ENCODE measurements at places on chromosomes 2 and 18. TPM values are rescaled to one million over a fixed set of nuclear protein-coding genes. Genes with fewer than 3 reads are reported as not detected.
A peak's percentile ranks its signal among the peaks of the same experiment; 100 is the strongest.

DNA sequence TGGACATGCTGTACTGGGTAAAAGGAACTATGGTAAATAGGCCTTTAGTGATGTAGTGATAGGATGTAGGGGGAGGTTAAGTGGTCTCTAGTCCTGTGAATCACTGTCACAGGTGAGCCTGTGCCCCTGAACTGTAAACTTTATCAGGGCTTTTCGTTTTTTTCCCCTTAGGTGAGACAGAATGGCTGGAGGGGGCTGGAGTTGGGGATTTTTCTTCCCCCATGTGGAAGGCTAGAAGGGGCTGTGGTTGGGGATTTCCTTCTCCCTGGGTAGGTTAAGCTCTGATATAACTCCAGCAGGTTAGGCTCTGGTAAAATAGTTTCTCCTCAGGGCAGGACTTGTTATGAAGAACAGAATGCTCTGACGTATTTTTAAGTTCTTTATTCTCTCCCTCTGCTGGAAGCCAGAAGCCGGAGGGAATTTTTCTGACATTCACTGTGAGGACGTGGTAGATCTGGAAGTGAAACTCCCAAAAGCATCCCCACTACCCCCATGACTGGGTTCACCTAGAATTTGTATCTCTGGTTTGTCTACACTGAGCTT, 28.5 kb downstream of the PIKFYVE start:
- no peak for DNase-seq

- DNase-seq, result no peak
Observed at GRCh38 chr2:158603205-158603604, 146.5 kb downstream of the PKP4 start.

DNA sequence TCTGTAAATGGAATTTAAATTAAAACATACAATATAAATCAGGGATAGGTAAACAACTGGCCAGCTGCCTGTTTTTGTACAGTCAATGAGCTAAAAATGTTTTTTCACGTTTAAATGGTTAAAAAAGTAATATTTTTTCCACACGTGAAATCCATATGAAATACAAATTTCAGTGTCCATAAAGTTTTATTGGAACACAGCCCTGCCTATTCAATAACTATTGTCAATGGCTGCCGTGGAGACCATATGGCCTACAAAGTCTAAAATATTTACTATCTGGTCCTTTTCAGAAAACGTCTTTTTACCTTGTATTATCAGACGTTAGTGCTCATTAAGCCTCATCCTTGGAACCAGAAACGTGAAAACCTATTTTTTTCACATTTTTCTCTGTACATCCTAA, 1.3 kb downstream of the TMEM17 start:
- DNase-seq, result no peak

- no peak for DNase-seq
Observed at GRCh38 chr2:98161186-98161585, 74.2 kb downstream of the VWA3B start.

- DNase-seq, result peak; percentile 32
Observed at GRCh38 chr18:7567474-7568425, 634 bp downstream of the PTPRM start.

- DNase-seq, result peak; percentile 33
Observed at GRCh38 chr18:36829362-36830157, 633 bp downstream of the KIAA1328 start.

DNA sequence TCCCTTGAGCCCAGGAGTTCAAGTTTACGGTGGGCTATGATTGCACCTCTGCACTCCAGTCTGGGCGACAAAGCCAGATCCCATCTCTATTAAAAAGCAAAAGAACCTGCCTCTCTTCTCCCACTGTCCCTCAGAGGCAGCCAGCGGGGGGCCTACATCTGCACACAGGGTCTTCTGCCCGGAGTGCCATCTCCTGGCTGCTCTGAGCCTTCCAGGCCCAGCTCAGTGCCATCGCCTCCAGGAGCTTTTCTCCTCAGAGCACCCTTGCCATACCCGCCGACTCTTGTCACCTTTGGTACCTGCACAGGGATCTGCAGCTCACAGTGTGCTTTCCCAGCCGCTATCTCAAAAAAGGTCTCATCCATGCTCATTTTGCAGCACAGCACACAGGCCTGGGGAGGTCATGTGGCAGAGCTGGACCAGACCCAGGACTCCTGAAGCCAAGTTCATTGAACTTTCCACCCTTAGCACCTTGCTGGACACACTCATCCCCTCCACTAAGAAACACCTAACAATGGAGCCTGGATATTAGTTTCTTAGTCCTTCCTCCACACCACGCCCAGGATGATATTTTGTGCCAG, 186.3 kb downstream of the HAUS1 start:
- DNase-seq, result no peak

- no peak for DNase-seq
Observed at GRCh38 chr2:176128172-176128981, 1.1 kb upstream of the HOXD8 start.

The RAD51AP2 gene
- 0.13 TPM for total RNA-seq

GRCh38 chr2:30645081-30645744, 162.0 kb downstream of the CAPN13 start:
- DNase-seq, result peak; percentile 29

DNA sequence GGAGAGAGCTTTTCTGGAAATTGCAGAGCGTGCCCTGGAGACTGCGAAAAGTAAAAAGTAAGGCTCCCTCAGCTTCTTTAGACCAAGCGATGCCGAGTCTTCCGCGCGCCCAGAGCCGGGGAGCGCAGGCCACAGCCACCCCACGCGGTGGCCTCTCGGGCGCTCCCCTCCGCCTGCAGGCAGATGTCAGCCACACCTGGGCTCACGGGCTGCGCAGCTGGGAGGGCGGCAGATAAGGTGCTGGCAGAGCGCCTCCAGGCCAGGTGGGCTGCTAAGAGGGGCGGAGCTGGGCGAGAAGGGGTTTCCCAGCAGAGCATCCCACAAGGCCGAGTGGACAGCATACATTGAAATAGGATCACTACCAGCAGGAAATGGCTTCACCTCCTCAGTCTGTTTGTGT, 81.7 kb downstream of the ARHGEF4 start:
- no peak for DNase-seq

The LHCGR gene
- total RNA-seq, result not detected

DNA sequence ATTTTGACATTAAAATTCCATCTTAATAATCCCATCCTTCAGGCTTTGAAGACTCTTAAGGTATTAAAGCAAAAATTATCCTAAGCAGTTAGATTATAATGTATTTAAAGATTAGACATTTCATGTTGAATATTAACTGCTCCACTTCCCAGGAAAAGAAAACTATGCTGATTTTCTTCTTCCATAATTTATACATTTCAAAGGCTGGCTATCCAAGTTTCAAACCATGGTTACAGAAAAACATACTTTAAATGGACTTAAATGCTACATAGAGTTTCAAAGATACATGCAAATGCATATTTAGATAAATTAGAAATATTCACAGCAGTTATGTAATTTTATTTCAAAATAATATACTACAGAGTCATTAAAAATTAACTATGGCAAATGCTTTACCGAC, 1505.6 kb upstream of the ZEB2 start:
- DNase-seq, result no peak

The DUSP19 gene
- 0.38 TPM for total RNA-seq

DNA sequence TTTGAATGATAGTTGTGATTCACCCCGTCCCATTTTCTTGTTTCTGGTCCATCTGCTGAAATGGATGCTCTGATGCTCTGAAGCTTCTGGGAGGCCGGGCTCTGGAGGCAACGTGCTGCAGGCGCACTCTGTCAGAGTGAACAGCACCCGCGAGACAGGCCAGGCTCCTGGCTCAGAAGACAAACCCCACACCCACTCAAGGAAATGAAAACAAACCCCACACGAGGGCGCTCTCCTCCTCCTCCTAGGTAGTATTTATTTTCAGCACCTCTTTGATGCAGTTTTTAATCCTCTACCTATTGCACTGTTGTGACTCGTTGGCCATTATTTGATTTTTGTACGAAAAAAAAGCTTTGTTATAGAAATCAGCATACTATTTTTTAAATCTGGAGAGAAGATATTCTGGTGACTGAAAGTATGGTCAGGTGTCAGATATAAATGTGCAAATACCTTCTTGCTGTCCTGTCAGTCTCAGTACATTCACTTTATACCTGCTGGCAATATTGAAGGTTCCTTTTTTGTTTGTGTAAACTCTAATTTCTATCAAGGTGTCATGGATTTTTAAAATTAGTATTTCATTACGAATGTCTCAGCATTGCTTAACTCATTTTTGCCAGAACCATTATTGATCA, 10.3 kb upstream of the CHST10 start:
- DNase-seq, result peak; percentile 57

GRCh38 chr2:144509879-144510221, 10.1 kb downstream of the ZEB2 start:
- DNase-seq, result no peak

DNA sequence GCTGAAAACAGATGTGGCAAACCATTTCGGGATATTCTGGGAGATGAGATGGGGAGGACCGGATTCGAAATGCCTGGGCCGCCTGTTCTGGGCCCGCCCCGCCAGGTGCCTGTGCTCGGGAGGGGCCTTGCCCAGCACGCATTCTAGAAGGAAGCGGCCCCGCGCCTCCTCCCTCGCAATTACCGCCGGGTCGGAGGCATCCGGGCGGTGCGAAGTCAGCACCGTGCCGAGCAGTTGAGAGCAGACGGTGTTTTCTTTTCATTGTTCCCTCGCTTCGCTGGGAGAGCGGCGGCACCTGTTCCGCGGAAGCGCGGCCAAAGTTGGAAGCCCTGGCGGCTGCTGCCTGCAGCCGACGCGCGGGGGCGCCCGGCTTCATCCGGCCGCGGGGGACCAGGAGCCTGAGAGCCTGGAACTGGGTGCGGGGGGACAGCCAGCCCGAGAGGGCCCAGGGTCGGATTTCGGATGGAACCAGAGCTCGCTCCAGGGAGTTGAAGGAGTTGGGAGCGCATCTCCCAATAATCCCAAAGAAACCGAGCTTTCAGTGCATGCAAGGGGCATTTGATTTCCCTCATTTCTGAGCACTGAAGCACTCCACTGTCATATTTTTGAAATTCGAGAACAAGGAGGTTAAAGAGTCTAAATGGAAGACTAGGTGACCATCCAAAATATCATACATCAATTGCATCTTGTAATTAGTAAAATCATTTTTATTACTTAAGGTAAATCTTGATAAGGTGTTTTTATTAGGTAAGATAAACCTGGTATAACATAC, 241.8 kb upstream of the RAB12 start:
- DNase-seq, result peak; percentile 8

DNA sequence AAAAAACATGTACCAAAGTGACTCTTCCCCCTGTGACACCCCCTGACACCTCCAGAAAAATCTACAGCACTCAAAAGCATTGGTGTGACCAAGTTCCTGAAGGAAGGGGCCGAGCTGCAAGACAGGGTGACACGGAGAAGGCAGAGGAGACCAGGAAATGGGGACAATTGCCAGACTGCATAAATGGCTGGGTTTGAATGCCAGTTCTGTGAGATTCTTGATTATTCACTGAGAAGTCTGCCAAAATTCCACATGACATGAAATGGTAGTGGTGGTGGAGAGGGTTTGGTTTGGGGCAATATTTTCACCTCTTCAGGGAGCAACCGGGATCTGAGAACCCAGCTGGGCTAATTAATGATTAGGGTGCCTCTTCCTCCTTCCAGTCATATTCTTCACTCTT, 178.5 kb downstream of the ARL4C start:
- no peak for DNase-seq

DNA sequence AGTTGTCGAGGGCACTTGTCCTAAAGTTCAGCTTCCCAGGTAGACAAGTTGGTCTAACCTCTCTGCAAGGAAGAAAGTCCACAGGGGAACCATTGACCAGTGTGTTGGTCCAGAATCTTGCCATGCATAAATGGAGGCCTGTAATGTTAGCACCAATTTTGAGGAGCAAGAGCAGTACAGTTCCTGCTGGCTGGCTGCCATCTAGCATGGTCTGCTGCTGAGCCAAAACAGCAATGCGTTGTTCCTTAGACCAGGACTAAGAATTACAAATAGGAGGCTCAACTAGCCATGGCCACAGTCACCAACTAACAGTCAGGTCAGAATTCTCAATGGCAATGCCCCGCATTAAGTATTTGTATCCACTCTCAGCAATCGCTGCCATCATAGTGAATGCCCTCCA, 72.8 kb upstream of the WIPF1 start:
- no peak for DNase-seq

The ARHGAP25 gene
- 0.77 TPM for total RNA-seq

- DNase-seq, result no peak
Observed at GRCh38 chr2:240728361-240728760, 36.7 kb downstream of the AQP12A start.

- peak; percentile 90 for DNase-seq
Observed at GRCh38 chr2:150480241-150480640, 7.2 kb downstream of the RND3 start.

DNA sequence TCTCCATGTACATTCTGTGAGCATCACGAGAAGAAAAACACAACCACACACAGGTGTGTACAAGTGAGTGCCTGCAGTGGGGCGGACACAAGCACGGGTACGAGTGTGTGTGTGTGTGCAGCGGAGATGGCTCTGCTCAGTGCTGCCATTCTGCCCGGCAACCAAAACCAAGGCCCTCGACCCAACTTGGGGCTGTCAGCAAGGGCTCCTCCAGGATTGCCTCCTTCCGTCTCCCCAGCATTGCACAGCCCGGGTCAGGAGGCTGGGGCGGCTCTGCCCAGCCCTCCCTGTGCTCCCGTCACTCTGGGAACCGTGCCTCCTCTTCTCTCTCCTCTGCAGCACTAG, 66.5 kb downstream of the PXDN start:
- no peak for DNase-seq

DNA sequence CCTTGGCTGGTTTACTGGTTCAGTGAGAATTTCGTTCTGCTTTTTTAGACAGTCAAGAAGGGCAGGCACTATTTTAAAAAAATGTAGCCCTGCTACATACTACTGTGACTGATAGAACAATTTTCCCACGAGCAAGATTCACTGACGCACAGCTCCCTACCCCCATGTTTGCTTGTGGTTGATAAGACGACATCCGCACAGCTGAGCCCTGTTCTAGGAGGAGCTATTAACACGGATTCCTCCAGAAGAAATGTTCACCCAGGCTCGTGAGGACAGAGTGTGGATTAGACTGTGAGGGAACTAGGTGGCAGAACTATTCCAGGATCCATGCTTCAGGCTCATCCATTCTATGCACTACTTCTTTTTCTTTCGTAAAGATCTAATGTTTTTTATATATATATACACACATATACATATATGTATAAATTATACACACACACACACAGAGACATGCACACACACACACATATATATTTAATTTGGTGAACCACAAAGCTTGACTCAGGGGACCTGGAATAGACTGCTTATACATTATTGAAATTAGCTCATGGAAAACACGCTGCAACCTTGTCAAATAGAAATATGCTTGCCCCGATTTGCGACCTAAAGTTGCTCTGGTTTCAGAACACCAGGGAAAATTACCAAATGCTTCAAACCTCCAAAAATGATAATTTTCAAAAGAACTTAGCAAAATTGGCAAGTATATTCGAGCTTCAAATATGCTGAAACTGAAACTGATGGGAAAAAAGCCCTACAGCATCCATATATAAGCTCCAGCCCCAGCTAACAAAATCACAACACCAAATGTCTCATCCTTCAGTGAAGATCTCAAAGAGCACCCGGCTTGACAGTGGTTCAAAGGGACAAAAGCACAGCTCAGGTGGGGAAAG, 370.4 kb downstream of the SOCS6 start:
- DNase-seq, result no peak

GRCh38 chr2:58614219-58614618, 373.1 kb upstream of the FANCL start:
- peak; percentile 42 for DNase-seq

Measured in bronchial epithelial cell (primary cell).